ENCODE measurements at places on chromosomes 3 and 15.

DNA sequence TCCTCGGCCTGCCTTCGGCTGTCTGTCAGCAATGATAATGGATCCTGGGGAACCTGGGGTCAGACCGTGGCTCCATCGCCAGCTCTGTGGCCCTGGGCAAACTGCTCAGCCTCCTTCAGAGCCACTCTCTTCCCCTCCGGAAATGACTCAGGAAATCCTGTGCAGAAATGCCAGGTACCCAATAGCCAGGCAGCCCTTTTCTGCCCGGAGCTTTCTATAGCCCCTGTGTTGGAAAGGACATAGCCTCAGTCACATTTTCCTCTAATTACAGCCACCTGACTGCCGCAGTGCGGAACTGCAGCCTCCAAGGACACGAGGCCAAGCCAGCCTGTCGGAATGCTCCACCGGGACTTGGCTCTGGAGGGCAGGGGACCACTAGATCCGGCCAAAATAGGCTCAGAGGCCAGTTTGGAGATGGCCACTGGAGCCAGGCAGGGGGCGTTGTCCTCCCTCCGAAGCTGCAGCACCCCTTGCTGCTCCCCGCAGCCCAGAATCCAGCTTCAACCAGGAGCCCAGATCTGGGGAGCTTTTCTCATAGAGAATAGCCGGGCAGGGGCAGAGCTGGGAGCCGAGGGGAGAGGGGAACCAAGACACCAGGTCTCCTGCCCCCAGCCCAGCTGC, 11.6 kb upstream of the ZXDC start:
- H3K4me1 ChIP-seq, result peaks cover 11% of the 10 kb centered on the region
- peak overlapping the region; percentile 85 for H3K27ac ChIP-seq
- peak; percentile 39 for DNase-seq
- no peak overlapping the region for H3K4me3 ChIP-seq
- no peaks in the 10 kb centered on the region for H3K27me3 ChIP-seq

- peak; percentile 54 for DNase-seq
- no peak overlapping the region for H3K4me3 ChIP-seq
- H3K4me1 ChIP-seq, result peaks cover 69% of the 10 kb centered on the region
- H3K27me3 ChIP-seq, result no peaks in the 10 kb centered on the region
Measured at GRCh38 chr3:70982700-70983140, 600.8 kb downstream of the FOXP1 start.

DNA sequence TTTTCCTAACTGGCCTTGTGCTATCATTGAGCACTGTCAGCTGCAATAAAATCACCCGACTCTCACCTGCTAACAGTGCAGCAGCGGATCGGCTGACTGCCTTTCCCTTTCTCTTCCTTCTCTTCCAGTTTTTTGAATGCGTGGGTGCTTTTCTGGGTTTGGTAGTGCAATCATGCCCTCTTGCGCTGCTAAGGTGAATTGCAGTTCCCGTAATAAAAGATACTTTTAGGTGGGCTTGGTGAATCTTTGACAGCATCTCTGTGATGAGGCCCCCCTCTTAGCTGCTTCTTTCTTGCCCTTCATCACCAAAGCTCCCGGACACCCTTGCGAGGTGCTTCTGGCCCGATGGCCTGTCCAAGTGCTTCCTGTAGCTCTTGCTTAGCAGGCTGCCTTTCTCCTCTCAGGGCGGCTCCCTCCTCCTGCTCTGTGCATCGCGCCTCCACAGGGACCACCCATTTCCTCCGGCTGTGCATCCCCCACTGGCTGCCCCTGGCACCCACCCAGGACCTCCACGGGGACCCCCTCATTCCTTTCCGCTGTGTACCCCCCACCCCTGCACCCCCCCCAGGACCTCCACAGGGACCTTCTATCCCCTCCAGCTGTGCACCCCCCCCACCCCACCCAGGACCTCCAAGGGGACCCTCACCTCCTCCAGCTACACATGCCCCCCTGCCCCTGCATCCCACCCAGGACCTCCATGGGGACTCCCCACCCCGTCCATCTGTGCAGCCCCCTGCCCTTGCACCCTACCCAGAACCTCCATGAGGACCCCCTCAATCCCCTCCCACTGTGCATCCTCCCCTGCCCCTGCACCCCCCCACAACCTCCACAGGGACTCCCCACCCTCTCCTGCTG, 50.8 kb upstream of the RPL32 start:
- H3K27ac ChIP-seq, result no peak overlapping the region
- H3K4me3 ChIP-seq, result no peak overlapping the region
- H3K36me3 ChIP-seq, result no peaks in the 10 kb centered on the region
- peaks cover 10% of the 10 kb centered on the region for H3K27me3 ChIP-seq
- H3K4me1 ChIP-seq, result peaks cover 10% of the 10 kb centered on the region
- peak; percentile 67 for DNase-seq

GRCh38 chr15:39999538-40000200, 39.3 kb downstream of the SRP14 start:
- H3K4me1 ChIP-seq, result no peaks in the 10 kb centered on the region
- peaks cover 18% of the 10 kb centered on the region for H3K36me3 ChIP-seq
- H3K27me3 ChIP-seq, result no peaks in the 10 kb centered on the region
- no peak overlapping the region for H3K27ac ChIP-seq
- H3K4me3 ChIP-seq, result no peak overlapping the region
- no peak for DNase-seq

GRCh38 chr3:77690284-77690845, 650.5 kb downstream of the ROBO2 start:
- H3K4me3 ChIP-seq, result no peak overlapping the region
- DNase-seq, result no peak
- H3K27me3 ChIP-seq, result no peaks in the 10 kb centered on the region
- no peaks in the 10 kb centered on the region for H3K36me3 ChIP-seq

DNA sequence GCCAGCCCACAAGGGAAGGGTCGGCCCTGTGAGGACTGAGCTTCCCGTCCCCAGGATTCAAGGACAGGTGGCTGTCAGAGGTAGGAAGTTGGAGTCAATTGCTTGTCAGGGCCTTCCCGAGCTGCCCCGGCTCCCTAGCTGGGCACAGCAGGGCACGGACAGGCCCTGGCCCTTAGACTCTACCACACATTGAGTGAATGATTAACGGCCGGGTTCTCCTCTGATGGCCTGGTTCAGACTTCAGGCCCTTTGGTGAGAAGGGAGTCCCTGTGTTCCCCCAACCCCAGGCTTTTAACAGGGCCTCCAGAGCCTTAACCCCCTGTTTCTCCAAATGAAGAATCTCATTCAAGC, 16.4 kb upstream of the FGD5 start:
- H3K27ac ChIP-seq, result no peak overlapping the region
- H3K4me1 ChIP-seq, result peaks cover 3% of the 10 kb centered on the region
- no peaks in the 10 kb centered on the region for H3K36me3 ChIP-seq
- no peak overlapping the region for H3K4me3 ChIP-seq
- peaks cover 8% of the 10 kb centered on the region for H3K27me3 ChIP-seq
- DNase-seq, result no peak

- no peaks in the 10 kb centered on the region for H3K36me3 ChIP-seq
- H3K27me3 ChIP-seq, result peaks cover 4% of the 10 kb centered on the region
- no peak for DNase-seq
- no peaks in the 10 kb centered on the region for H3K4me1 ChIP-seq
- H3K27ac ChIP-seq, result no peak overlapping the region
Measured at GRCh38 chr15:33074942-33075341, 119.6 kb downstream of the FMN1 start.

DNA sequence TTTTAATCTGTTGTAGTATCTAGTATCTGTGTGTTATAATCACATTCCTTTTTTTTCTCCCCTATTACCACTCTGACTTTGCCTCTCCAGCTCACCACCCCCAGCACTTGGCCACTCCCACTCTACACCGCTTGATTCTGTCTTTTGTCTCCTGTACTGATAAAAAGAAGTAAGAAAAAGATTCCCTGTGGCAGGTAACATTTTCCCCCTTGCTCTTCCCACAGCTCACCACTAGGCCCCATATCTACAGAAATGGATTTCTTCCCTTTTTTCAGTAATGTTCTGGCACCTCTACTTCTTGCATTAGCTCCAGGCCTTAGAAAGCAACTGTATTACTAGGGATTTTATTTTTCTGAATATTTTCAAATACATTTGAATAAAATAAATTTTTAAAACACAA, 25.6 kb downstream of the KCNH8 start:
- H3K36me3 ChIP-seq, result no peaks in the 10 kb centered on the region
- H3K27ac ChIP-seq, result no peak overlapping the region
- H3K27me3 ChIP-seq, result peaks cover 8% of the 10 kb centered on the region
- DNase-seq, result no peak
- H3K4me3 ChIP-seq, result no peak overlapping the region

DNA sequence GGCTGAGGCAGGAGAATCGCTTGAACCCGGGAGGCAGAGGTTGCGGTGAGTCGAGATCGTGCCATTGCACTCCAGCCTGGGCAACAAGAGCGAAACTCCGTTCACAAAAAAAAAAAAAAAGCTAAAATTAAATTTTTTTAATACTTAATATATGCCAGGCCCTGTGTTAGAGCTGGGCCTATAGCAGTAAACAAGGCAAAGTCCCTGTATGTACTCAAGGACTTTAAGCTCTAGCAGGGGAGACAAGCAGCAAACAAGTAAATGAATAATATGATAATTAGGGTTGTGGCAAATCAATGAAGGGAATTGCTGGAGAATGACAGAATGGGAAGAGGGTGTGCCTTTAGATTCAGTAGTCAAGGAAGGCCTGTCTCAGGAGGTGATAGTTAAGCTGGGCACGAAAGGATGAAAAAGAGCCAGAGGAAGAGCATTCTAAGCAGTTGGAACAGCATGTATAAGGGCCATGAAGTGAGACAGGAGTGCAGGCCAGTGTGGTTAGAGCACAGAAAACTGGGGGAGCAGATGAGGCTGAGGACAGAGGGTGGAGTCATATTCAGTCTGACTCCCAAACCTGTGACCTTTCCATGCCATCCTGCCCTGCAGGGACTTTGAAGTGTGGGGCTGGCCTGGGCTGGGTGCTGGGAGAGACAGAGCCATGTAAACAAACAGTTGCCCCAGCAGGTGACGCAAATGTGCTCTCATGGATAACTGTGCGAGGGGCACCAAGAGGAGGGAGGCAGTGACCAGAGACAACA, 6.6 kb upstream of the RAF1 start:
- H3K27ac ChIP-seq, result no peak overlapping the region
- DNase-seq, result no peak
- no peaks in the 10 kb centered on the region for H3K27me3 ChIP-seq
- H3K4me1 ChIP-seq, result no peaks in the 10 kb centered on the region
- no peaks in the 10 kb centered on the region for H3K36me3 ChIP-seq
- H3K4me3 ChIP-seq, result no peak overlapping the region
